ENCODE measurements at places on chromosomes 1 and 21.
A peak's percentile ranks its signal among the peaks of the same experiment; 100 is the strongest.

GRCh38 chr1:19353596-19353995 lies 41.5 kb downstream of the SLC66A1 start:
- DNase-seq: no peak

DNA sequence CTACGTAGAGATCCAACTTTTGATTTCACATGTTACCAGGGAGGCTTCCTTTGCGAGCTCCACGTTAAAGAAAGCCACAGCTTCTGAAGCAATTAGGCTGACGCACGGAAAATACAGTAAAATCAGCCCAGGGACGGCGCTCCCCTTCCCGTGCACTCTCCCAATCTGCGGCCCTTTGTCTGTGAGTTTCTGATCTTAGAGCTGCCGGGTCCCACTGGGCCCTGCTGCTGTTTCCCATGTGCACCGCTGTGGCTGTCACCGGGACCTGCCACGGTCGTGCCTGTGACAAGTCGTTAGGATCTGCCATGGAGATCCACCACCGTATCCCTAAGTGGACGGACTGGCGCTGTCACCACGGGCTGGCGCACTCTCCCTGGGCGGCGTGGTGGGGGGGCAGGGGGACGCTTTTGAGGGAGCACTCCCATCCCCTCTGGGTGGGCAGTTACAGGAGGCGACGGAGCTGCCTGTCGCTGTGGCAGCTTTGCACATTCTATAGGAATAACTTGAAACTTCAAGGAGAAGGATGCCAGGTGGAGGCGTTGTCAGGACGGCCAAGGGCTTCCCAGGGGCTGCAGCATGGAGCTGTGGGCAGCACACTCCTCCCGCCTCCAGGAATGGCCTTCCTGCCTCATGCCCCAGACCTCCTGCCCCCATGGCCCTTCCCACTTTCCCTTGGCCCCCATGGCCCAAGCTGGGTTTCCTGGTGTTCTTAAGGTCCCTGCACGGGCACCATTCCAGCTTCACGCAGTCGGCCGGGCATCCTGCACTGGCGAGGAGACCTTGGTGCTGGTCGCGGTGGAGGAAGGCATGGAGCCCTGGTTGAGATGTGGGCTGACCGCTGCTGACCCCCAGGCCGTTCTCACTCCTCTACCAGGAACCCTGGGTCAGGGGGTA lies 85.1 kb downstream of the PRDM16 start:
- no peak for DNase-seq

DNA sequence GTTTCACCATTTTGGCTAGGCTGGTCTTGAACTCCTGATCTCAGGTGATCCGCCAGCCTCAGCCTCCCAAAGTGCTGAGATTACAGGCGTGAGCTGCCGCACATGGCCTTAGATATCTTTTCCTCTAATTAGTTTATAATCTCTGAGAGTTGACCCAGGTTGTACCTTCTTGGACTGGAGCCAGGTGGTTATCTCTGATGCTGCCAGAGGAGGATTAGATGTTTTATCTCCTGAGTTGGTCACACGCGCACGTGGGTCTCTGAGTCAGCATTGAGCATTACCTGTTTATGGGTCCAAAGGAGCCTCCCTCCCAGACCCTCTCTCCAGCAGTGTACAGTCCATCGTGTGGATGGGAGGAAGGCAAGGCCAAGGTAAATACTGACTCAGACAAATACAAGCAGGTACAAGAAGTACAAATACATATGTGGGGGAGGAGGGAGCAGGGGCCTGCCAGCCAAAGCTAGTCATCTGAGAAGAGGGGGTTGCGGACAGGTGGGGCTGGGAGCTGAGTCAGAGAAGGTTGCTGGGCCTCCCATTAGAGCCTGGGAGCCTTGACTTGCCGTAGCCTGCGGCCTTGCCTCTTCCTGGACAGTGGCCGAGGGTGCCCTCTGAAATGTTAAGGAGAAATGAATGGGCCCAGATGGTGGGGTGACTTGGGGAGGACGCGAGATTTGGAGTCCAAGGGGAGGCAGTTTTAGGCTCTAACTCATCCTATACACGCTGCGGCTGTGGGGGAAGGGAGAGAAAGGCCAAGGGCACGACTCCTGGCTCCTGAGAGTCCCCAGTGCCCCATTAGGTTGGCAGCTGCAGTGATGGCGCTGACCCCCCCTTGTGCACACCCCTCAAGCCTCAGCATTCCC lies 13.1 kb downstream of the IL6R start:
- DNase-seq: peak; percentile 99

GRCh38 chr1:72006092-72006491 lies 276.2 kb downstream of the NEGR1 start:
- DNase-seq: no peak

- no peak for DNase-seq
Observed at GRCh38 chr1:222420633-222421032, 127.3 kb downstream of the HHIPL2 start.

DNA sequence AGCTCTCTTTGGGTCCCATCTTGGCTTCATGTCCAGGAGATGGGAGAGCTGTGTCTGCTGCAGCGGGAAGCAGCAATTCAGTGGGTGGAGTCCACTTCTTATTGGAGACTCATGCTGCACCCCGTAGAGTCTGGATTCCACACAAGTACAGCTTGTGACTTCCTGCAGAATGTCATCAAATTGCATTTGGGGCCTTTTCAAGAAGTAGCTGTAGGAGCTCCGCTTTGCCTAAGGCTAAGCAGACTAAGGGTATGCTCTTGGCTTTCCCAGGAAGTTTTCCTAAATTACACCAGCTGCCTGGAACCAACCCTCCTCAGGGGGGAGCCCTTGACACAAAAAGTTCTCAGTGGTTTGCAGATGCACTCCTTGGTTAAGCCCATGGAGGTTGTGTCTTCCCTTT lies 5.7 kb upstream of the MOB3C start:
- DNase-seq: no peak

GRCh38 chr1:27364696-27365371 lies 1.9 kb downstream of the MAP3K6 start:
- DNase-seq: no peak

- no peak for DNase-seq
Observed at GRCh38 chr1:207059881-207060280, 6.8 kb downstream of the PFKFB2 start.

DNA sequence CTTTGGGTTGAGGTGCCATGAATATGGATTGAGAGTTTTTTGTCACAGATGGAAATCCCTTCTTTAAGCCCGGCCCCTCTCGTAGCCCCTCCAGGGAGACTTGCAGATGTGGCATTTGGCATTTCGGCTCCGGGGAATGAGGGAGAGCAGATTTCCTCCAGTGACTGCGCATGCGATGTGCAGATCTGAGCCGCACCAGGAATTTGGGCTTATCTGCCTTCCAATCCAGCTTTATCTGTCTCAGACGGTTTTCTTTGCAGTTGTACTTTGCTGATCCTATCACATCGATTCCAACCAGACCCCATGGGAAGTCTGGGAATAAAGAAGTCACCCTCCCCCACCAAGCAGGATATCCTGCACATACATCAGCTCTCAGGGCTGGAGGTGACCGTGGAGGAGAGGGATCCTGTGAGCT lies 11.7 kb downstream of the KIF26B start:
- no peak for DNase-seq

DNA sequence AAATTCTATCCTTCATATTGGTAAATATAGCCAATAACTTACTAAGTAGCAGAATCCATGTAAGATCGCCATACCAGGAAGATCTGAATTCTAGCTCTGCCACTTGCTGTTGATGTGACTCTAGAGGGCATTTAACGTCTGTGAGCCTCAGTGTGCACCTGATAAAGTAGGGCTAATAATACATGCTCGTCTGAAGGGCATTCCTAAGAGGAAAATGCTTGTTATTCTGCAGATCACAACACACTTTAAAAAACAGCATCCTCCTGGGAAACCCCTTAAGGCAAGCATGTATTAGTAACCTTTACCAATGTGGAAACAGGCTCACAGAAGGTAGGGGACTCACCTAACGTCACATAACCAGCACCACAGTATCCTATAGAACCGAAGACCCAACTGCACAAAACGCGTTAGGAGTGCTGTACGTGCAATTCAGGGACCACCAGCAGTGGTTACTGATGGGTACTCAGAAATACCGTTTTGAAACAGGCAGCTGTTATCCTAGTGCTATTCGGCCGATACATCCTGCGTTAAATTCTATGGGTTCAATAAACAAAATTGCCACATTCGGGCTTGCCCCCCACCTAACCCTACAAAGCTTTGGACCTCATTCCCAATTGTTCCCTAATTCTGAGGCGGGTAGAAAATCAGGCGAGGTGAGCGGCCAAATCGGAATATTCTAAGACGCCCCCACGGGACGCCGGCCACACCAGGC lies 758 bp downstream of the DEPDC1 start:
- DNase-seq: no peak

- DNase-seq: no peak
Observed at GRCh38 chr1:154094411-154094810, 60.5 kb downstream of the NUP210L start.

GRCh38 chr1:14027099-14027498 lies 327.1 kb downstream of the PRDM2 start:
- no peak for DNase-seq

GRCh38 chr1:217660353-217661062 lies 29.4 kb downstream of the SPATA17 start:
- peak; percentile 95 for DNase-seq

GRCh38 chr1:19398309-19398760 lies 86.2 kb downstream of the SLC66A1 start:
- DNase-seq: no peak

DNA sequence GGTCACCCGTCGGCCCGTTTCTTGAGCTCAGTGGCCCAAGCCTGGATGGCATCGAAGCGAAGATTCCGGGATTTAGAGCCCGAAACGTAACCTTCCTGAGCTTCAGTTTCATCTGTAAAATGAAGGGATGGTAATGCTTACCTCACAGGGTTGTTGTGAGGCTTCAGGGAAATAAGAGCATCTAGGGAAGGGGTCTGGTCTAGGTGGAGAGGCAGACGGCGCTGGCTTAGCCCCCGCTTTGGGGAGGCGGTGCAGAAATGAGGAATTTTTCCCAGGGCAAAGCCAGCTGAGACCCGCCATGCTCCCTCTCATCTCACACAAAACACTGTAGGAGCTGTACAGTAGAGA lies 717 bp upstream of the MYCL start:
- no peak for DNase-seq

DNA sequence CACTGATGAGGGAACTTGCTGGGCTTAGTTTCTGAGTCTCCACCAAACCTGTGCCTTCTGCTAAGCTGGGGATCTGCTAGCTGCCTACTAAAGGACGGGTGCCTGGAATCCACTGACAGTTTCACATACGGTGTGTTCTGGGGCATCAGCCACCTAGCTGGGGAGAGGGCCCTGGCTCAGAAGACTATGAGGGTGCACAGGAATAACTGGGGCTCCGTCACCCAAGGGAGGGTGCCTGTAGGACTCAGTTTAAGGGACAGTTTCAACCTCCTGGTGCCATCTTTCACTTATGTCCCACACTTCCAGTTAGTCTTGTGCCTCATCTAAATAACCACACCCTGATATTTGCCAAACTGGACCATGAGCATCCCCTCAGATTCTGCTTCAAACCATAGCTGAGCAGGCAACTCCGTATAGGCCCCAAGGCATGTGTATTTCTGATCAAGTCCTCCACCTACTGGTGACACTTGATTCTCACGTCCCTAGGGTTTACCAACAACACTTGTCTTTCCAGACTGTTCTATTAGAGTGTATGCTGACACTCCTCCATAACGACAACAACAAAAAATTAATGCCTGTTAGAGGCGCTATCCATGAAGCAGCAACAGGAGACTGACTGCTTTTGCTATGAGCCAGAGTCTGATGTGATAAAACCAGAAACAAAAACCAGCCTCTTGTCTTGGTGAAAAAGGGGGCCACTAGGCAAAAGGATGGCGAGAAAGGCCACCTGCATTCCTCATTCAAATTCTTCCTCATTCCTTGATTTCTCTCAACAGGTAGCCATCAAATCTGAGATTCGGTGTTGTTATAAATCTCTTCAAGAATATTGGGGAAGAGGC lies 55.0 kb upstream of the PAXBP1 start:
- DNase-seq: no peak

DNA sequence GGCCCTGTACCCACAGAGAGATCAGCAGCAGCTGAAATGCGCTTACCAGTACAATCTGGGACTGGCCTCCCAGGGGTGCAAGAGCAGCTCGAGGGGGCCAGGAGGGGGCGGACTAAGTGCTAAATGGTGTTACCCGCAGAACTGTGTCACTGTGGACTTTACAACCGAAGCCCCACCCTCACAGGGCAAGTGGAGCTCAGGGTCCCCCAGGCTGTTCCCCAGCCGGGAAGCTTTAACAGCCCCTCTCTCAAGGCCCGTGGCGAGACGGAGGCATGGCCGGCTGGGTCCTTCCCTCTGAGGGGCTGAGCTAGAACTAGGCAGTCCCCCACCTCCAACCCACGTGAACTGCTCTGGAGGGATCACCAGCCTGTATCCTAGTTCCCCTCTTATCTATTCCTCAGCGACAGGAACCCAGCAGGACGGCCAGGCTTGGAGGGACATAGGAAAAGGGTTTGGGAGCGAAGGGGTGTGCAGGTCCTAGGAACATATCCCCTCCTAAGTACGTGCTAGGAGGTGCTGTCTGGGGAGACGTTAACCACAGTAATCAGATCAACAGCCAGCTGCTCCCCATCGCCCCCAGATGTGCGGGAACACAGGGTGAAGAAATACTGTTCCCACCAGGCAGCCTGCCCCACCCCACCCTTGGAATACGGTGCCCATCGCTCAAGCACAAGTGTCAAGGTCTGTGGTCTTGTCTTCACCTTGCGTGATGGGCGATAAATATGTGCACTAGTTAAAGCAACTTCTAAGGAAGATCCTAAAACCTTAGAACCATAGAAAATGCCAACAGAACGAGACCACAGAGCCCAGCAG lies 24.4 kb downstream of the ZBTB17 start:
- DNase-seq: no peak

- DNase-seq: no peak
Observed at GRCh38 chr1:160569806-160570205, 9.5 kb downstream of the CD84 start.

DNA sequence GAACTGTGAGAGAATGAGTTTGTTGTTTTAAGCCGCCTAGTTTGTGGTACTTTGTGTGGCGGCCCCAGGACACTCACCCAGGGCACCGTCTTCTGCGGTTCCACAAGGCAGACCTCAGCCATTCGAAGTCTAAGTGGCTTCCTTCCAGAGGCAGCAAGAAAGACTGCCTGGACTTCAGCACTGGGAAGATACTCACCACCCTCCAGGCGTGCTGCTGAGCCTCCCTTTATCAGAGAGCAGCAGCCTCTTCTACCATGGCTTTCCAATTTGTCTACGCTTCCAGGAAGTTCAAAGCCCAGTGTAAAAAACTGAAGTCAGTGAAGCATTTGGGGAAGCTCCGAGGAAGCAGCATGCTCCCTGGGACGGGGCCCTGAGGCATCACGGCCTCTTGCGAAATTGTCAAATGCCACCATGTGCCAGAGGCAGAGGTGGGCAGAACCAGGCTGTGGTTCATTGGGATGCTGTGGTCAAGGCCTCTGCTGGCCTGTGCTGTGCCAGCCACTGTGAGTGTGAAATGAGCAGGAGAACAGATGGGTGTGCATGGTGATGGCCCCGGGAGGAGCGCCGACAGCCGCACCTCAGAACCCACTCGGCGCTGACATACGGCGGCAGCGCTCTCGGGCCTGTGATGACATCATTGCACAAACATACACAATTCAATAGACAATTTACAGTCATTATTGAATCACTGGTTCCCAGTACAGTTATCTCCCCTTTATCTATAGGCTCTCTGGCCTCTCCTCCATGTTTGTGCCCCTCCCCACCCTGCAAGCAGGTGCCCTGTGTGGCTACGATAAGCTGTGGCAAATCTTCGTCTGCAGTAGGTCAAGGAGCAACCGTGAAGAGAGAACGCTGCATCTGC lies 110.4 kb downstream of the PDE9A start:
- no peak for DNase-seq

All from keratinocyte (primary cell).